Activated T-helper 9 cell treated with anti-CD3 and anti-CD28 coated beads, Interleukin-2, amount 50 U/mL, for 16 hours (primary cell): ENCODE measurements at places on chromosomes 3 and 15.
A peak's percentile ranks its signal among the peaks of the same experiment; 100 is the strongest.

DNA sequence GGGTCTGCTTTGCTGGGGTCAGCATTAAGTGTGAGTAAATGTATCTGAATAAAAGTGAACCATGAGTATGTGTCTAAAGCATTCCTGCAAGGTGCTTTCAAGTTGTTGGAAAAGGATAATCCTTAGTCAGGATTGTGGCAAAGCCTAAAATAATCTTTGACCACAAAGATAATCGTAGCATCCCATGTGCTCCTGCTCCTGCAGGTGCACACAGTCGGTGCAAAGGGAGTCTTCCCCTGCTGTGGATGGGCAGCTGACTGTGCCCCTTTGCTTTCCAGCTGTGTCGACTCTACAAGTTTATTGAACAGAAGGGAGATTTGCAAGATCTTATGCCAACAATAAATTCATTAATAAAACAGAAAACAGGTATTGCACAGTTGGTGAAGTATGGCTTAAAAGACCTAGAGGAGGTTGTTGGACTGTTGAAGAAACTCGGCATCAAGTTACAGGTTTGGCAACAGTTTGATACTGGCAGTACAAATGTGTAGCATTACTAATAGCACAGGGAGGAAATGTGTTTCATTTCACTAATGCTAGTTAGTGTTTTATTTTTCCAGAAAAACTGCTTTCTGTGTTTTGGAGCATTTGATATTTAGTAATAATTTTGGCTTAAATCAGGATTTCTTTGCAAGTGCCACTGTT is 22.6 kb downstream of the SRP14 start:
- DNase-seq = no peak

GRCh38 chr3:103976931-103977339 is 1389.8 kb upstream of the ALCAM start:
- no peak for DNase-seq

- DNase-seq = no peak
These were observed 188.3 kb downstream of the IL5RA start for GRCh38 chr3:2921903-2922302.

GRCh38 chr3:173098959-173099358 is 42.1 kb downstream of the SPATA16 start:
- DNase-seq = no peak

GRCh38 chr15:91790836-91791235 is 62.7 kb upstream of the SLCO3A1 start:
- no peak for DNase-seq

DNA sequence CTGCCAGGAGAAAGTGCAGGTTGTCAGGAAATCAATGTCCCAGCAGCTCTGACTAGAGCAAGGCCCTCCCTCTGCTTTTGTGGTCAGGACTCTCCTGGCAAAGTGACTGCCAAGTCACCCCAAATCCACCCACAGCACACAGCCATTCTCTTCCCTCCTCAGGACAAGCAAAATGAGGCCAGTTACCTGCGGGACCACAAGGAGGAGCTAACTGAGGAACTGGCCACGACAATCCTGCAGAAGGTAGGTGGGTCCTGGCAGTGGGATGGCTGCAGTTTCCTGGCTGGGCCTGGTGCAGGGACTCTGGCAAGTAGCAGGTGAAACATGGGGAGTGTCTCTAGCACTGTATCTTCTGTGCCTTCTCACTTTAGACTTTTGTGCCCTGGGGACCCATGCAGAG is 142.5 kb upstream of the EIF1B start:
- no peak for DNase-seq

DNA sequence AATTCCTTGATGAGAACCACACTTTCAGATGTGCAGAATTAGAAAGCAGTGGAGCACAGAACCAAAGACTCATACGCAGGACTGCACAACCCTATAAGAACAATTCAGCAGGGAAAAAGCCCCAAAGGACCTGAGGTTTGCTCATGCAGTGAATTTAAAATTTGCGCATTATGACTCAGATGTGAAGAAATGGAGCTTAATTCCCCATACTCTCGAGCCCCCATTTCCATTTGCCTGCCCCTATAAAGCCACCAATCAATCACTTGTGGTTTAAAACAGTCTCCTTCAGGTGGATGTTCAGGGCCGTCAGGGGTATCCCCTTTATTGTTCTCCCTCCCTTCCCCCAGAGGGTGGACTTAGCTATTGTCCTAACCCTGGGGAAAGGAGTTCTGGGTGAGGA is 221.2 kb downstream of the IGSF11 start:
- no peak for DNase-seq

- no peak for DNase-seq
These were observed 203.5 kb upstream of the RBMS3 start for GRCh38 chr3:29077356-29077755.

GRCh38 chr15:88337993-88338392 is 81.5 kb upstream of the NTRK3 start:
- no peak for DNase-seq

DNA sequence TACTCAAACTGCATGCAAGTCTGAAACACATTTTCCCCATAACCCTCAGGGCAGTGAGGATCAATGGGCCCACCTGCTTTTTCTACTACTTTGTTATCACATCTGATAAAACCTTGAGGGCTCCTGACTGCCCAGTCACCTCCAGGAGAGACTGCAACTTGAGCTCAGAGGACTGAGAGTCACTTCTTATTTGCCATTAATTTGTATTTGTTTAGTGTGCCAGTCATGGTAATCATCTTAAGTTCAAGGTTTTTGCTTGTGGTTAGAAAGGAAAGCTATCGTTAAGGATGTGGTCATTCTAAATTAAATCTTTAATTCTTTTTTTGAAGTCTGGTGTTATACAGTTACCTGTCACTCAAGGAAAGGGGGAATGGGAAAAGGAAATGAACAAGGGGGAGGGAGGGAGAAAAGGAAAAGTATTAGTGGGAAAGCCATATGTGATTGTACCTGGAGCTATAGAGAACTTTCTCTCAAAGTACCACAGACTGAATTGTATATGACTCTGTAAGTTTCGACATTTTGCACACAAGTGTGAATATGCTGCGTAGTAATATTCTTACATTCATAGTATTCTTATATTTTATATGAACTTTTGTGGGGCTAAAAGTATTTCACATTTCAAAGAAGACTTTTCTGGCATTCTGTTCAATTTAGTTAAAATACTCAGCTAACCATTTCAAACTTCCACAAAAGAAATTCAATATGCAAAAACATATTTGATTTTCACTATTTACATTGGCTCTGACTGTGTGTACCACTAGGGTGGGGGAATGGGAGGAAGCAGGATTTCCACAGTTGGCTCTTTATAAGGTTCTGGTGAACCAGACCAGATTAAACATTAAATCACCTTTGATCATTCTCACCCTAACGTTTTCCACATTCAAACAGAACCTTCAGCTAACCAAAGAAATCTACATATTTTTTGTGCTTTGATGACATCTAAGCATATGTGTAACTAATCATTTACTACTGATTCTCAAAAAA is 166.5 kb upstream of the ATP11B start:
- no peak for DNase-seq

DNA sequence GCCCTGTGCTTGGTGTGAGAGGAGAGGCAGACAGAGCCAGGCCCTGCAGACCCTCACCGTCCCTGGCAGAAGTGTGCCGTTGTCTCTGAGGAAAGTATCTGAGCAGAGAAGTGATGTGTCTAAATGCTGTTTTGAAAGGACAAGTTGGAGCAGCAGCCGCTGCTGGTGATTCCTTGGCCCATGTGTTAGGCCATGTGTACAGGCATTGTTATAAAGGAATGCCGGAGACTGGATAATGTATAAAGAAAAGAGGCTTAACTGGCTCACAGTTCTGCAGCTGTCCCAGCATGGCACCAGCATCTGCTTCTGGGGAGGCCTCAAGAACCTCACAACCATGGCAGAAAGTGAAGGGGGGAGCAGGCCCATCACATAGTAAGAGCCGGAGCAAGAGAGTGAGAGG is 334.6 kb upstream of the ATP10A start:
- DNase-seq = no peak

DNA sequence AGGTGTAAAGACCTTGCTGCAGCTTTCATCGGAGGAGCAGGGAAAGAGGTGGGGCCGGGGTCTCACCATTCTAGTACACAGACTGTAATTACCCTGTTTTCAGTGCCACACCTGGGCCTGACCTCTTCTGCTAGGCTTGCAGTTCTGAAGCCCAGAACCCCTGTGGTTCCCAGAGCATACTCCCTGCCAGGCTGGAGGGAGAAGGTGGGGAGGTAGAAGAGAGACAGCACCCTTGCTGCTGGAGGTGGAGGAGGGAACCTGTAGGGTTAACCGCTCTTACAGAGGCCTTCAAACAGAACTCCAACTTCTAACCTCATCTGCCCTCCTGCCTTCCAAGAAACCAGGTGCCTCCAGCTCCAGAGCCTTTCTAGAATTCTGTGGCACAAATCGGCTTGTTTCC is 27.0 kb downstream of the PCOLCE2 start:
- DNase-seq = no peak

DNA sequence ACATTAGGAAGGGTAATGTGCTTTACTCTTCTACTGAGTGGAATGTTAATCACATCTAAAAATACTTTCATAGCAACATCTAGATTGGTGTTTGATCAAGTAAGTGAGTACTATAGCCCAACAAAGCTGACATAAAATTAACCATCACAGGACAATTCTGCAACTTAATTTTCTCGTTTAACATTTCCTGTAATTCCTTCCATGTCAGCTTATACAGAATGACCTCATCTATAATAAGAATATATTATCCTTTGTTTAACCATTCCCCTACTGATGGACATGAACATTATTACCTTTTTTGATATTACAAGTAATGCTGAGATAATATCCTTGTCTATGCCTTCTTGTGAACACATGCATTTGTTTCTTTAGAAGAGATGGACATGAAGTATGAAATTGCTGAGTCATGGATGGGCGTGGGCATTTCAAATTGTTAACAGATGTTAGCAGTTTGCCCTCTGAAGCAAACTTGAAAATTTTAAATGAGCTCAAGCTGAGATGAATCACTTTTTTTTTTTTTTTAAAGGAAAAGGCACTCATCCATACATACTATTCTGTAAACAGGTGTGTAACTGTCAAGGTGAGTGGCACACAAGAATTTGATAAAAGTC is 85.1 kb downstream of the OXNAD1 start:
- DNase-seq = no peak

DNA sequence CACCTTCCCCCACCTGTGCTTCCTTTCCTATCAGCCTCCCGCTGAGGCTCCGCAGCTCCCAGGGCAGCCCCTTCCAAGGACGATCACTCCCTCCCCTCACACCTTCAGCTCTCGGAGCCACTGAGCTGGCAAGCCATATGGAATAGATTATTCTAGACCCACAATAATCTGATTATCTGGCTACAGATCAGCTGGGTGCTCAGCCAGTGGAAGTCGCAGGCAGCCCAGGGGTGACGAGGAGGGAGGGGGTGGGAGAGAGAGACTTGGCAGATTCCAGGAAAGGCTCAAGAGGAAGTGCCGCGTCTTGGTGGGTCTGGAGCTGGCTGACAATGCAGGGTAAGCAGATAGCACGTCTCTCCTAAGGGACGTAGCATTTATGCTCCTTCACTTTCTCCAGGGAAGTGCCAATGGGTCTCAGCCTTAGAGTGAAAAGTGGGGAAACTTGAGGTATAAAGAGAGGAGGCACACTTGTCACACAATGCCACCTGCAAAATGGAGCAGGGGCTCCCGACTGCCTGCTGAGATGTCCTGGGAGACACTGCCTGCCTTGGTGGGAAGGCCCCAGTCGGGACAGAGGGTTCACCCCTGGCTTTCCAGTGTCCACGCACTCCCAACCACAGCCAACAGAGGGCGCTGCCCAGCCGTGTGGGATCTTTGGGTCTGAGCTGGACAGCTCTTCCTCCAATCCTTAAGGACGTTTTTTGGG is 9.4 kb upstream of the MESP1 start:
- DNase-seq = peak; percentile 52

- DNase-seq = no peak
These were observed 287.6 kb upstream of the STT3B start for GRCh38 chr3:31244929-31245817.

DNA sequence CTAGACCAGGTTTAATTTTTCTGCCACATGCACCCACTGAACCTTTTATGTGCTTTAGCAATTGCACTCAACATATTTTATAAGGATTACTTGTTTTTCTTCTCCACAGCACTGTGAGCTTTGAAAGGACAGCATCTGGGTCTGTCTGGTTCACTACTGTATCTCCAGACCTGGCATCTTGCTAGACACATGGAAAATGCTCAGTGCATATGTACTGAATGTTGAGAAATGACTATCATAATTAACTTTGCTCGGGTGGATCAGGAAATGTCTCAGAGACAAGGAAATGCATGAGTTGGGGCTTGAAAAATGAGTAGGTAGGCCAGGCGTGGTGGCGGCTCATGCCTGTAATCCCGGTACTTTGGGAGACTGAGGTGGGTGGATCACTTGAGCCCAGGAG is 40.2 kb downstream of the DOCK3 start:
- no peak for DNase-seq

- DNase-seq = no peak
These were observed 67.6 kb upstream of the GADL1 start for GRCh38 chr3:30962084-30962483.

- DNase-seq = no peak
These were observed 109.2 kb downstream of the LRRK1 start for GRCh38 chr15:101028321-101028720.

DNA sequence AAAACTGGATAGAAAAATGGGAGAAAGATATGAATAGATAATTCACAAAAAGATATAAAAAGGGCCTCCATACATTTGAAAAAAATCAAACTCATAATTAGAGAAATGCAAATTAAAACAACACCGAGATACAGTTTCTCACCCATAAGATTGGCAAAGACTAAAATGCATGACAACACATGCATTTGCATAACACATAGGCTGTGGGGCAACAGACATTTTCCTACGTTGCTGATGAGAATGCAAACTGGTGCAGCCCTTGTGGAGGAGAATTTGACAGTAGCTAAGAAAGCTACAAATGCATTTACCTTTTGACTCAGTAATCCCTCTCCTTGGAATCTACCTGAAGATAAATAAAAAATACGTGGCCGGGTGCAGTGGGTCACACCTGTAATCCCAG is 11.4 kb upstream of the CAND2 start:
- DNase-seq = no peak

GRCh38 chr15:65056106-65056505 is 10.9 kb downstream of the SLC51B start:
- no peak for DNase-seq

- DNase-seq = no peak
These were observed 187.0 kb downstream of the NTRK3 start for GRCh38 chr15:88069561-88069960.

DNA sequence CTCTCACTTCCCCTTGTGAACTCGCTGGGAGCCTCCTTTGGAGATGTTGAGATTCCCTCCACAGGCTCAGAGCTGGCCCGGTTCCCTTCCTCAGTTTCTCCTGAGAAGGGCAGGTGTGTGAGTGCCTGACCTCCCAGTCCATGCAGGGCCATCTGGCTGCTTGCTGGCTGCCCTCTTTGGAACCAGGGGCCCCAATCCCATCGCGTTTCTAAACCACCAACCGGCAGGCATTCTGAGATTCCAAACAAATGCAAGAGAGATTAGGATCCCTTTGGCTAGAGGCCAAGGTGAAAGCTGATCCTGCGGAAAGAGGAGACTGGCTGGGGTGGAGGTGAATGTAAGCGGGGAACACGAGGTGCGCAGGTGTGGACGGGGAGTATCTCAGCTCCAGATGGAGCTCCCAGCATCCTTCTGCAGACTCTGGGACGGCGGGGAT is 2.9 kb upstream of the PRRT3 start:
- no peak for DNase-seq
